ENCODE measurements at places on chromosomes 11 and 22.

- DNase-seq, result no peak
Observed at GRCh38 chr11:123537726-123538125, 107.7 kb downstream of the GRAMD1B start.

DNA sequence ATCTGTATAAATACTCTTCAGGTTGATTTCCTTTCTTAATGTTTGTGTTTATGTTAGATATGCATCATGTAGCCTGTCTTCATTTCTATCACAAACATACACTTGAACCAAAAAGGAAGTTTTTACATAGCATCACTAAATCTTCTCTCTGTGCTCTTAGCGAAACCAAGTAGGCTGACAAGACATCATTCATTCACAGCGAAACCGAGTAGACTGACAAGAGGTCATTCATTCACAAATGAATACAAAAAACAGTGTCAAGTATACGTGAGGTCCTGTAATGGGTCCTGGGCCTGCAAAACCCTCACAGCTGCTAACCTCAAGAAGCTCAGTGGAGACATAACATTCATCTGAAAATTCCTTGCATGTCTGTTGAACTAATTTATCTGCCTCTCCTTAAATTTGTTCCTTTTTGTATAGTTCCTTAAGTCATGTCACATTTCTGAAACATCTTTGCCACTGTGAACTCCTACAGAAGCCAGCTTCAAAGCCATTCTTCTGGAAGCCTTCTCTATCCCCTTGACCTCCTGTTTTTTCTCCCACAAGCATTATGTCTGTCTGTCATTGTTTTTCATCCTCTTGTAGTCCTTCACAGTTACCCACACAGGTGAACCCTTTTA, 9.8 kb upstream of the HBE1 start:
- DNase-seq, result no peak

DNA sequence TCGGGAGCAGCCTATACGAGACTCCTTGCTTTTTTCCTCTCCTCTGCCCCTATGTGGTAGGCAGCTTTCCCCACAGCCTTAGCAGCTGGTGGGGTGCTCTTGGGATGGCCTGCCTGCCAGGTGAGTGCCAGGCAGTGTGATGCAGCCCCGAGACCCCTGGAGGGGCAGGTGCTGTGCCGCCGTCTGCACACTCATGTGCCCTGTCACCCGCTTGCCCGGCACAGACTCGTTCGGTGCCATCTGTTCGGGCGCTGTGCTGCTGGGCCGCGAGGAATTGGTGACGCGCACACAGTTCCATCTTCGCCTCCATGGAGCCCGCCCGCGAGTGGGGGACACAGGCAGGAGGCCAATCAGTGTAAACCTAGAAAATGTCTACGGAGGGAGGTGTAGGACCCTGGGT, 15.1 kb downstream of the TRMU start:
- no peak for DNase-seq

GRCh38 chr11:92330114-92330513, 105.5 kb downstream of the FAT3 start:
- no peak for DNase-seq

Data from stimulated activated CD4-positive, alpha-beta T cell treated with anti-CD3 and anti-CD28 coated beads, Interleukin-2, amount 100 ng/mL, for 48 hours (primary cell).